T-helper 17 cell (primary cell): ENCODE measurements at places on chromosomes 4 and X.

DNA sequence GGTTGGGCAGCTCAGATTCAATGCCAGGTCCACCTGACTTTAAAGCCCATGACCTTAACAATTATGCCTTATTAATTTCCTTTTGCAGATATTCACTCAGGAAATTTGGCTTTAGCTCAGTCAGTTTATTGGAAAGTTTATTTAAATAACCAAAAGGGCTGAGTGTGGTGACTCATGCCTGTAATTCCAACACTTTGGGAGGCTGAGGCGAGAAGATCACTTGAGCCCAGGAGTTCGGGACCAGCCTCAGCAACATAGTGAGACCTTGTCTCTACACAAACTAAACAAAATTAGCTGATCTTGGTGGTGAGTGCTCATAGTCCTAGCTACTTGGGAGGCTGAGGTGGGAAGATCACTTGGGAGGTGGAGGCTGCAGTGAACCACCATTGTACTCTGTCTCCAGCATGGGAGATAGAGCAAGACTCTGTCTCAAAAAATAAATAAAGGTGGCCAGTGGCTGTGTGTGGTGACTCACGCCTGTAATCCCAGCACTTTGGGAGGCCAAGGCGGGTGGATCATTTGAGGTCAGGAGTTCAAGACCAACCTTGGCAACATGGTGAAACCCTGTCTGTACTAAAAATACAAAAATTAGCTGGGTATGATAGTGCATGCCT, 43.3 kb downstream of the RHOH start:
- peak overlapping the region; percentile 82 for H3K4me3 ChIP-seq
- H3K4me1 ChIP-seq, result peaks cover 65% of the 10 kb centered on the region
- DNase-seq, result no peak
- no peaks in the 10 kb centered on the region for H3K27me3 ChIP-seq
- H3K36me3 ChIP-seq, result peaks cover 7% of the 10 kb centered on the region

GRCh38 chr4:90769251-90769650, 642.1 kb downstream of the CCSER1 start:
- DNase-seq, result no peak
- H3K4me3 ChIP-seq, result no peak overlapping the region
- no peak overlapping the region for H3K27ac ChIP-seq
- no peaks in the 10 kb centered on the region for H3K4me1 ChIP-seq
- no peaks in the 10 kb centered on the region for H3K36me3 ChIP-seq

GRCh38 chr4:136935305-136935704, 597.0 kb downstream of the PCDH18 start:
- H3K36me3 ChIP-seq, result no peaks in the 10 kb centered on the region
- no peak for DNase-seq
- H3K4me3 ChIP-seq, result no peak overlapping the region
- no peak overlapping the region for H3K27ac ChIP-seq
- H3K27me3 ChIP-seq, result no peaks in the 10 kb centered on the region
- H3K4me1 ChIP-seq, result no peaks in the 10 kb centered on the region

- no peak overlapping the region for H3K27ac ChIP-seq
- peaks cover 2% of the 10 kb centered on the region for H3K36me3 ChIP-seq
- peaks cover 13% of the 10 kb centered on the region for H3K27me3 ChIP-seq
- no peak for DNase-seq
- no peak overlapping the region for H3K4me3 ChIP-seq
- no peaks in the 10 kb centered on the region for H3K4me1 ChIP-seq
These were observed 34.7 kb upstream of the LHFPL1 start for GRCh38 chrX:112714357-112714918.

GRCh38 chr4:88866862-88867550, 169.4 kb upstream of the NAP1L5 start:
- no peak overlapping the region for H3K27ac ChIP-seq
- DNase-seq, result no peak
- no peak overlapping the region for H3K4me3 ChIP-seq
- peaks cover 7% of the 10 kb centered on the region for H3K27me3 ChIP-seq
- no peaks in the 10 kb centered on the region for H3K36me3 ChIP-seq
- no peaks in the 10 kb centered on the region for H3K4me1 ChIP-seq

DNA sequence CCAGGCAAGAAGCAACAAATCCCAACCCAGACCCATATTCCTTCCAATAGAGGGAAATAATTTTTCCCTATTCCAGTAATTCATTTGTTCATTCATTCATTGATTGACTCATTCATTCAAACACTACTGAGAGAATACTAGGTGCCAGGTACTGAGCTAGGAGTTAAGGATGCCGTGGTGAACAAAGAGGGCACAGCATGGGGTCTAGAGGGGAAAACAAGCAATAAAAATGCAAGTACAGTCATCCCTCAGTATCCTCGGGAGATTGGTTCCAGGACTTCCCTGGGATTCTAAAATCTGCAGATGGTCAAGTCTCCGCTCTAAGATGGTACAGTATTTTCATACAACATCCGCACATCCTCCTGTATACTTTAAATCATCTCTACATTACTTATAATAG, 18.7 kb downstream of the RASGEF1B start:
- H3K27me3 ChIP-seq, result no peaks in the 10 kb centered on the region
- no peak for DNase-seq
- no peak overlapping the region for H3K4me3 ChIP-seq
- H3K4me1 ChIP-seq, result peaks cover 2% of the 10 kb centered on the region
- H3K27ac ChIP-seq, result no peak overlapping the region
- H3K36me3 ChIP-seq, result peaks cover 9% of the 10 kb centered on the region

DNA sequence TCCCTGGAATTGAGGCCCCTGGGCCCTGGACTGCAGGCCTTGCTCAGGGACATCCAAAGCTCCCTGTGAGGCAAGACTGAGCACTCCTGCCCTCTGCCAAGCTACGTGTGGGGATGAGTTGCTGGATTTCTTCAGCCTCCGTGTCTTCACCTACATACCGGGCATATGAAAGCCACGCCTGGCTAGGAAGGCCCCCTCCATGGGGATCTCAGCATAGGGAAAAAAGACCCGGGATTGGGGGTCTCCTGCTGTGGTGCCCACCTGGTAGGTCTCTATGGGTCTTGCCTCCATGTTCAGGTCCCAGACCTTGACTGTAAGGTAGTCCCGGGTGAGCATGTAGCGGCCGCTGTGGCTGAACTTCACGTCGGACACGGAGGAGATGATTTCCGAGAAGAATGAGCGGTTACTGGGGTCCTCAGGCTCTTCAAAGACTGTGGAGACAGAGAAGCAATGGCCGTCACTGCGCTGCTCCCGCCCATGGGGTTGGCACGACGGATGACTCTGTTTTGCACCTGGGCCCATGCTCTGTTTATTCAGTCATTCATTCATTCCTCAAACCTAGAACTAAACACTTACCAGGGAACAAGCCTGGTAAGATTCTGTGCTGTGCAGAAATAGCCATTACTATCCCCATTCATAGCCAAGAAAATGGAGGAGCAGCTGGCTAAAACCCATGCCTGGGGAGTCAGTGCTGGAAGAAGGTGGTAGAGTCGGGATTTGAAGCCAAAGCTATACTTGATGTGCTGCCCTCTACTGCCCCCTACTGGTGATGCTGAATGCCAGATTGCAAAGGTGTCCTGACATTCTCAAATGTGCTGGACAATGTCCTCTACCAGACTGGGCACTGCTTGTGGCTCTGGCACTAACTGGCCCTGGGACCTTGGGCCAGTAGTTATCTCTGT, 63.9 kb downstream of the WFS1 start:
- H3K4me3 ChIP-seq, result no peak overlapping the region
- peaks cover 20% of the 10 kb centered on the region for H3K4me1 ChIP-seq
- DNase-seq, result no peak
- H3K36me3 ChIP-seq, result no peaks in the 10 kb centered on the region

DNA sequence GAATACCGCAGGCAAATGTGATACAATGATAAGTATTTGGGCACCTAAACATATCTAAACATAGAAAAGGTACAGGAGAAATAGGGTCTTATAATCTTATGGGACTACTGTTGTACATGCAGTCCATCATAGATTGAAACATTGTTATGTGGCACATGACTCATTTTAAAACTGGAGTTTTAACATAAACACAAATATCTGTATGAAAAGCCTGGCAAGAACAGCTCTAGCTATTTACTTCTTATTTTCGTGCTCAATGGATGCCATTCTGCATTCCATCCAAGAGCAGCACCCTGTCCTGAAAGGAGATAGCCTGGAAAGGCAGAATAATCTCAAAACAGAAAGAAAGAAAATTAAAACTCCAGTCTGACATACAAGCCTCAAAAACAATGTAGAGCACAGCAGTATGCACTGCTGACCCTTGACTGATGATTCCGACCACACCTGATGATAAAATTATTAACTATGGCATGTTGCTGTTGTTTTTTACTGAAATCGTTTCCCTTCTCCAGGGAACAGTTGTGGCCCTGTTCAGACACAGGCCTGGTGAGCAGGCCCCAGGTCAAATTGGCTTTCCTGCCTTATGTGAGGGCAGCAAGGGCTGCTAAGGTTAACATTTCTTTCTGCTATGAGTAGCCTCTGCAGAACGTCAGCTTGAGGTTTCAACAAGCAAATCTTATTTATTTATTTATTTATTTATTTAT, 152.7 kb downstream of the APBB2 start:
- no peak overlapping the region for H3K4me3 ChIP-seq
- H3K36me3 ChIP-seq, result no peaks in the 10 kb centered on the region
- DNase-seq, result no peak

- H3K4me3 ChIP-seq, result no peak overlapping the region
- H3K27ac ChIP-seq, result no peak overlapping the region
- H3K4me1 ChIP-seq, result peaks cover 8% of the 10 kb centered on the region
These were observed 80.9 kb upstream of the MSX1 start for GRCh38 chr4:4778554-4778953.

- peaks cover 2% of the 10 kb centered on the region for H3K4me1 ChIP-seq
- H3K27ac ChIP-seq, result no peak overlapping the region
- no peak for DNase-seq
These were observed 94.1 kb upstream of the GPR34 start for GRCh38 chrX:41594634-41595033.

DNA sequence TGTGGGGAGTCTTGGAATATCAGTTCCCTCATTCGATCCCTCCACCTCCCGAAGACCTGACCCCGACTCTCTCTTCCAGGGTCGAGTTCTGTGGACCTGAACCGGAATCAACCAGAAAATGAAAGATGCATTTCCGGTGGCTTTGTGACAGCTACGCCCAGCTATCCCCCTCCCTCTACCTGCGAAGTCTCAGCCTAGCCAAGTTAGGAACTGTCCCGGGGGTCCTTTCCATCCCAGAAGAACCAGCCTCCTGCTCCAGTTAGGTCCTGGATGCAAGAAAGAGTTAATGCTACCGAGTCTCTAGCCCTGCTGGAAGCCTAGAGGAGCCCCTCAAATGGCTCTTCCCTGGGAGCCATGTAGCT, 13.4 kb upstream of the ETDC start:
- peaks cover 4% of the 10 kb centered on the region for H3K4me1 ChIP-seq
- no peak for DNase-seq
- peak overlapping the region; percentile 81 for H3K27ac ChIP-seq
- no peaks in the 10 kb centered on the region for H3K36me3 ChIP-seq
- H3K27me3 ChIP-seq, result no peaks in the 10 kb centered on the region
- H3K4me3 ChIP-seq, result peak overlapping the region; percentile 89

DNA sequence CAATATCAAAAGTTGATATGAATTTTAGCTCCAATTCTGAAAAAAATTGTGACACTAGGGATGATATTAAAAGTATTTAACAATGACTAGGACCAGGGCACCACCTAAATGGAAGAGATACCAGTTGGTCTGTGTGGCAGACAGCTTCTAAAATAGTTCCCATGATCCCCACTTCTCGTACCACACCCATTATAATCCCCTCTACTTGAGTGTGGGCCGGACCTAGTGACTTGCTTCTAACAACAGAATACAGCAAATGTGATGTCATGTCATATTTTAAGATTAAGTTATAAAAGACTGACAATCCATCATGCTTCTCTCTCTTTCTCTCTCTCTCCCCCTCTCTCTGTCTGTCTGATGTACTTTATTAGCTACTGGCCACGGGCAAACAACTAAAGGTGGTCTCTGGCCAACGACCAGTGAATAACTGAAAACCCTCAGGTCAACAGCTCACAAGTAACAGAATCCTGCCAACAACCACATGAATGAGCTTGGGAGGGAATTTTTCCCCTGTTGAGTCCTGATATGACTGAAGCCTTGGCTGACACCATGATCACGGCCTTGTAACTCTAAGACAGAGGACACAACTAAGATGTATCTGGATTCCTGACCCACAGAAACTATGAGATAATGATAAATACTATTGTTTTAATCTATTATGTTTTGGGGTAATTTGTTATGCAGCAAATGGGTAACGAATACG, 34.4 kb downstream of the FAM13A start:
- peaks cover 15% of the 10 kb centered on the region for H3K4me1 ChIP-seq
- DNase-seq, result no peak
- no peak overlapping the region for H3K27ac ChIP-seq
- no peak overlapping the region for H3K4me3 ChIP-seq
- H3K36me3 ChIP-seq, result peaks cover 5% of the 10 kb centered on the region

GRCh38 chr4:154478128-154478527, 13.5 kb downstream of the DCHS2 start:
- no peak for DNase-seq
- peaks cover 35% of the 10 kb centered on the region for H3K27me3 ChIP-seq
- no peaks in the 10 kb centered on the region for H3K4me1 ChIP-seq
- no peak overlapping the region for H3K27ac ChIP-seq

DNA sequence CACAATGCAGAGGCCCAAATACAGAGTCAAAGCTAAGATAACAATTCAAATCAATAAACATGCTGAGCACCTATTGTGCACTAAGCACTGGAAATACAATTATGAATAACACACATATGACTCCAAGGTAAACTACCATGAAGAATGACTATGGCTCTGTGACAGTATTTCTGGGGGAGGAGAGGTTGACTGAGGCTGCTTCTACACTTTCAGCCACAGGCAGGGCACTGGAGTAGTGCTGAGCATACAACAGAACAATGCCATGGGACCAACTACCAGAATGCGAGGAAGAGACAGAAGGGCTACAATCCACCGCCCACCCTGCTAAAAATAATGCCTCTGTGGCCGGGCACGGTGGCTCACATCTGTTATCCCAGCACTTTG, 13.7 kb downstream of the TEC start:
- H3K27ac ChIP-seq, result no peak overlapping the region
- H3K27me3 ChIP-seq, result peaks cover 12% of the 10 kb centered on the region
- no peak for DNase-seq
- peaks cover 5% of the 10 kb centered on the region for H3K4me1 ChIP-seq
- no peak overlapping the region for H3K4me3 ChIP-seq

DNA sequence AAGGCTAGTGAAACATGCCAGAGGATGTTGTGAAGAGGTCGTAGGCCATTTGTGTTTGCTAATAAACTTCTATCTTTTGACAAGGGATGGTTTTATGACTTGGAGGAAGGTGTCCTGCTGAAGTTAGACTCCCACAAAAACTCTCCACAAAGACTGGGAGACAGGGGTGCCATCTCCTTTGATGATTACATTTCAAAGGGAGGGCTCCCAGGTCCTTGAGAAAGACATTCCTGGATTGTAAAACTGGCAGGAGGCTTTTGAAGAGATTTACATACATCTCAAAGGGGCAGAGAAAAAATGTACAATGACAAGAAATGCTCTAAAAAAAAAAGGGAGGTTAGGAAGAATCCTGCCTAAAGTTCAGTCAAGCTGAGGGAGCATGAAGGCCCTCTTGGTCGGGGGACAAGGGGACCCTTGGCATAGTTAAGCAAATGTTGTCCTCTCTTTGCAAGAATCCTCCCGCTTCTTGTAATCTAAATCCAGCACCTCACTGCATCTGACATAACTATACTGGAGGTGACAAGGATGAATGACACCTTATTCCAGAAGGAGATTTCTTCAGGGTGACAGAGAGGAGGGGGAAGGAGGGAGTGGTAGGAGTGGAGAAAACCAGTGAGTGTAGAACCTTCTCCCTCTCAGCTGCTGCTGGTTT, 41.1 kb upstream of the MGST2 start:
- H3K36me3 ChIP-seq, result peaks cover 2% of the 10 kb centered on the region
- H3K27ac ChIP-seq, result no peak overlapping the region
- DNase-seq, result no peak

- DNase-seq, result no peak
- no peak overlapping the region for H3K27ac ChIP-seq
- H3K4me3 ChIP-seq, result peak overlapping the region; percentile 91
- H3K4me1 ChIP-seq, result peaks cover 15% of the 10 kb centered on the region
- H3K36me3 ChIP-seq, result no peaks in the 10 kb centered on the region
- H3K27me3 ChIP-seq, result no peaks in the 10 kb centered on the region
These were observed 12.6 kb upstream of the CCNQ start for GRCh38 chrX:153611298-153612095.
